ENCODE measurements at places on chromosomes 16 and 17.

- DNase-seq = no peak
These were observed 15.8 kb upstream of the PRM1 start for GRCh38 chr16:11296706-11297491.

DNA sequence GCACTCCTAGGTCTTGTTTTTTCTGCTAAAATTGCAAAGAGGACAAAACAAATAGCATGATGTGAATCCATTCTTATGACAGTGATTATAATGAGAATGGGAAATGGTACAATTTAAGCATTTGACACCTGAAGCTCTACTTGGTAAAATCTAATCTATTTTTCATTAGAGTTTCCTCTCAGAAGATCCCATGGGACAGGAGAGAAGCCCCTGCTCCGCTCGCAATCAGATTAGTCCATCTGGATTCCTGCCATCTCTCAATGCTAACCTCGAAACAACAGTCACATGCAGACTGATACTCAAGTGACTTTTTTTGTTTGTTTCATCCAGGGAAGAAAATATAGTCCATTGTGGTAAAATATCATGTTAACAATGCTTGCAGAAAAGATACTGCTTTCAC lies 107.4 kb upstream of the TOM1L1 start:
- no peak for DNase-seq

DNA sequence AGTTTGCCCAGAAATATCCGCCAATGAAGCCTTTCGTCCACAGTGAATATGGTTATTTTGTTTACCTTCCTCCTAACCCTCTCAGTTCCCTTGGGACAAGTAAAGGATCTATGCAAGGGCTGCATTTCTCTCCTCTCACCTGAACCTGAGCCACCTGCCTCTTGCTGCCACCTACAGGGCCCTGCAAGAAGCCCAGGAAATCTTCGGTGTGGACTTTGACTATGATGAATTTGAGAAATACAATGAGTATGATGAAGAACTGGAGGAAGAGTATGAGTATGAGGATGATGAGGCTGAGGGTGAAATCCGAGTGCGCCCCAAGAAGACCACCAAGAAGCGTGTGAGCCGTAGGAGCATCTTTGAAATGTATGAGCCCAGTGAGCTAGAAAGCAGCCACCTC lies 14.0 kb downstream of the SUPT6H start:
- DNase-seq = no peak

GRCh38 chr17:8753976-8754440 lies 4.3 kb downstream of the SPDYE4 start:
- no peak for DNase-seq

GRCh38 chr16:86379505-86379846 lies 130.9 kb upstream of the FOXF1 start:
- DNase-seq = no peak

- no peak for DNase-seq
These were observed 308.2 kb upstream of the GOT2 start for GRCh38 chr16:59042301-59042700.

DNA sequence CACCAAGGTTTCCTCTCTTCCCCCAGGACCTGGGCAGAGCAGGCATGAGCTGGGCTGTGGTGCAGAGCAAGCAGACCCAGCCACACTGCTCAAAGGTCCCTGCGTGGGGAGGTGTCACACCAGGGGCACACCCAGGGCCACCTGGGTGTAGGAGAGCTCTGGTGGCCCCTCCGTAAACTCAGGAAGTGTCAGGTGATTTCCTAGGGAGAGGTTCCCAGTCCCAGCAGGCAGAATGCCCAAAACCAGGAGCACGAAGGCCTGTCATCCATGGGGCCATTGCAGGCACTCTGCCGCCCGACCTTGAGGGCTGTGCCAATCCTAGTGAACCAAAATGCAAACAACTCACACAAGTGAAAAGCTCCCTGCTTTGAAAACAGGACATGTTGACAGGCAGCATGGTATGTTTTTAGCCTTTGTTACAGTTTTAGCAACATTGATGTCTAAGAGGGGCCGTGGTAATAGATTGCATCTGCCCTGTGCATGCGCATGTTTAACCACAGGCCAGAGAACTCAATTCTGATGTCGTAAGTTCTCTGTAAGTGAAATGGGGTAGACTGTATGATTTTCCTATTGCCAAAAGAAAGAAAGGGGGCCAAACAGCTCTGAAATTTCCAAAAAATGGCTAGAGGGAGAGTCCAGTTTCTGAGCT lies 21.3 kb downstream of the CIBAR2 start:
- no peak for DNase-seq

DNA sequence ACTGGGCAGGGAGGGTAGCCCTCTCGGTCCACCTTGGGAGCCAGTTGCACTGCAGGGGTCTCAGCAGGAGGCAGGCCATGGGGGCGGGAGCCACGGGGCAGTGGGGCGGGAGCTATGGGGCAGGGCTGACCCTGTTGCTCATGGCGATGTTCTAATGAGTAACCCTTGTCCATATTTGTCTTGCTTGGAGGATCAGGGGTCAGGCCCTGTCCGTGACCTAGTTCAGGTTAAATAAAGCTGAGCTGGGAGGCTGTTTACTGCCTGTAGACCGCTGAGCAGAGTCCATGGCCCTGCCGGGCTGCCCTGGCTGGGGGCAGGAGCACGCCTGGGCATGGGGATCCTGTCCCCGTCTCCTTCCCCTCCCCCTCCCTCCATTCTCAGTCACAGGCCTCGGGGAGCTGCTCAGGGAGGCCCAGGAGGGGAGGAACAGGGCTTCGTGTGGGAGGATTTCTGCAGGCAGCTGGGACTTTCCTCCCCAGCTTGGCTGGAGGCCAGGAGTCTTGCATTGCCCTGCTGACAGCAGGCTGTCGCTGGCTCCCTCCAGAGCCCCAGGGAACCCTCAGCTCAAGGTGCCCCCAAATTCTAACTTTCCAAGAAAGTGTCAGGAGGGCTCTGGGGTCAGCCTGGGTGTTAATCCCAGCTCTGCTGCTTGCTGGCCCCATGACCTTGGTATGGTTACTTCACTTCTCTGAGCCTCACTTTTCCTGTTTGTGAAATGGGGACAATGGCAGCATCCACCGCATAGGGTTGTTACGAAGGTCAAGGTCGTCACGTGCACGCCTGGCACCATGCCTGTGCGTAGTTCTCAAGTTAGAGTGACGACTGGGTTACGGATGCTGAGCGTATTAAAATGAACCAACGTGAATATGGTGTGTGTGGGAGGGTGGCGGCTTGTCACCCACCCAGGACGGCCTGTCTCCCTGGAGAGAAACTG lies 6.1 kb upstream of the SERPINF2 start:
- peak; percentile 34 for DNase-seq

DNA sequence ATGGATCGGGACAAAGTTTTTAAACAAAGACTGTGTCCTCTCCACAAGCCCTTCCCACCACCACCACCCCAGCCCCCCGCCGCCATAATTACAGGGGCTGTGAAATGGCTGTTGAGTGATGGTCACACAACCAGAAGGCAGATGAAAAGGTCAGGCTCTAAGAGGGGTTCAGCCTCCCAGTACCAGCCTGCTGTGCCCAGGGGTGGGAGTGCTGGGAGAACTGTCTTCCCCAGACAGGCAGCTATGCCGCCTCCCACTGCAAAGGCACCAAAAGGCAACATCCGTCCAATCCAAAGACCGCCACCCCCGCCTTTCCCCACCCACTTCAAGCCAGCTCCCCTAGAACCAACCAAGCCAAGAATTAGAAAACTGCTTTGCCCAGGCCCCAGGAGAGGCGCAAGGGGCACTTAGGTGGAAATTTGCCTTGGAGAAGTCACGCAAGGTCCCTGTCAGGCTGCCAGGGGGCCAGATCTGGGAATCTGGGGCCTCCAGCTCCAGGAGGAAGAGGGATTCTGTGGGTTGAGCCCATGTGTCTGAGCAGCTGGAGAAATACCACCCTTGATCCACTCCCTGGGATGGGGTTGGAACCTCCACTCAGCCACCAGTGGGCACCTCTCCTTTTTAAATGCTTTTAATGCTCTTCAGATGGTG lies 14.4 kb downstream of the CARHSP1 start:
- no peak for DNase-seq

DNA sequence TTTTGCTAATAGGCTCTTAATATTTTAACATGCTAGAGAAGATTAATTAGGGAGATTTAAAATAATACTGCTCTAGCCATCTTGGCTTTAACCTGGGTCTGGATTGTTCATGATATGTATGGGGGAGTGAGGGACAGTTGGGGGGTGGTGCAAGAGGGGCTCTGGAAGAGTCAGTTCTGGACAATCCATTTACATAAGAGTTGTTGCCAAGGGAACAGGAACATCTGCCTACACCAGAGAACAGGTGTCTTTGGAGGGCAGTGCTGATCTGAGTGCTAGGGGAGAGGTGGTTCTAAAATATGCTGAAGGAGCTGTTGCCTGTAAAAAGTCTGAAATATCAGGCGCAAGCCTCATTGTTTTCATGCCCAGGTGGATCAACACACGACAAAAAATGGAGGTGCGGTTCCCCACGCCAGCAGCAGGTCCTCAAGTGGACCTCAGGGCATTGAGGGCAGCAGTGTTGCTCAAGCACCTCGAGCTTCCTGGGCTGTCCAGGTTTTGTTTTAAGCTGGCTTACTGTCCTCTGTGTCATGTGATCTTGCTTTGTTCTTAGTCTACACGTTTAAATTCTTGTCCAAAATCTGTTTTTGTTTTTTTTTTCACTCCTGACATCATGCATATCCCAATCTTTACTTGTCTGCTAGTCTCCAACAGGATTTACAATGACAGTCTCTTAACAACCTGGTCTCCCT lies 25.4 kb upstream of the WSB1 start:
- DNase-seq = no peak

- no peak for DNase-seq
These were observed 34.6 kb downstream of the DCUN1D3 start for GRCh38 chr16:20865420-20866131.

- no peak for DNase-seq
These were observed 23.0 kb upstream of the ABCC3 start for GRCh38 chr17:50611634-50612033.

DNA sequence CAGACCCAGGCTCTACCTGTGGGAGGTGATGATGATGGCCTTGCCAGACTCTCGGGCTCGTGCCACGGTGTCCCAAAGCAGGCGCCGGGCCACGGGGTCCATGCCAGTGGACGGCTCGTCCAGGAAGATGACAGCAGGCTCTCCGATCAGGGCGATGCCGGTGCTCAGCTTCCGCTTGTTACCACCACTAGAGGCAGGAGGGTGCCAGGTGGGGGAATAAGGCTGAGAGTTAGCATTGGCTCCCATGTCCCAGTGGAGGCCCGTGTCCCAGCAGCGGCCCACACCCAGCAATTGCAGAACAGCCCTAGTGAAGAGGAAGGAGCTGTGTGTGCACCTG lies 10.3 kb upstream of the RNPS1 start:
- no peak for DNase-seq

DNA sequence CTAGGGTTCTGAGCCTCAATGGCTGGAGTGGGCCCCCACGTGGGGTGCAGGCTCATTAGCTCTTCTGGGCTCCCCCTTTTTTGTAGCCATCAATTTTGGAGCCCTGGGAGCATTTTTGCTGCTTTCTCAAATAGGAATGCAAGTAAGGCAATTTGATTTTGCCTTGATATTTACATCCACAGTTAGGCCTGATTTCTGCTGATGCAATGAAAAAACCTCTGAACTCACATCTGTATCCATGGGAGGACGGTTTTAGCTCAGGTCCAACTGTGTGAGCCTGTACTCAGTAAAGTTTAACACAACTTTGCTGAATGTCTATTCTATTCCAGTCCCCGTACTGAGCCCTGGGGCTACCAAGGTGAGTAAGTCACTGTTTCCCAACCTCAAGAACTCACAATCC lies 425.0 kb downstream of the HAPSTR1 start:
- DNase-seq = no peak

- no peak for DNase-seq
These were observed 78.8 kb downstream of the GNAO1 start for GRCh38 chr16:56269811-56270684.

- DNase-seq = no peak
These were observed 52.3 kb downstream of the GRB2 start for GRCh38 chr17:75353176-75353575.

DNA sequence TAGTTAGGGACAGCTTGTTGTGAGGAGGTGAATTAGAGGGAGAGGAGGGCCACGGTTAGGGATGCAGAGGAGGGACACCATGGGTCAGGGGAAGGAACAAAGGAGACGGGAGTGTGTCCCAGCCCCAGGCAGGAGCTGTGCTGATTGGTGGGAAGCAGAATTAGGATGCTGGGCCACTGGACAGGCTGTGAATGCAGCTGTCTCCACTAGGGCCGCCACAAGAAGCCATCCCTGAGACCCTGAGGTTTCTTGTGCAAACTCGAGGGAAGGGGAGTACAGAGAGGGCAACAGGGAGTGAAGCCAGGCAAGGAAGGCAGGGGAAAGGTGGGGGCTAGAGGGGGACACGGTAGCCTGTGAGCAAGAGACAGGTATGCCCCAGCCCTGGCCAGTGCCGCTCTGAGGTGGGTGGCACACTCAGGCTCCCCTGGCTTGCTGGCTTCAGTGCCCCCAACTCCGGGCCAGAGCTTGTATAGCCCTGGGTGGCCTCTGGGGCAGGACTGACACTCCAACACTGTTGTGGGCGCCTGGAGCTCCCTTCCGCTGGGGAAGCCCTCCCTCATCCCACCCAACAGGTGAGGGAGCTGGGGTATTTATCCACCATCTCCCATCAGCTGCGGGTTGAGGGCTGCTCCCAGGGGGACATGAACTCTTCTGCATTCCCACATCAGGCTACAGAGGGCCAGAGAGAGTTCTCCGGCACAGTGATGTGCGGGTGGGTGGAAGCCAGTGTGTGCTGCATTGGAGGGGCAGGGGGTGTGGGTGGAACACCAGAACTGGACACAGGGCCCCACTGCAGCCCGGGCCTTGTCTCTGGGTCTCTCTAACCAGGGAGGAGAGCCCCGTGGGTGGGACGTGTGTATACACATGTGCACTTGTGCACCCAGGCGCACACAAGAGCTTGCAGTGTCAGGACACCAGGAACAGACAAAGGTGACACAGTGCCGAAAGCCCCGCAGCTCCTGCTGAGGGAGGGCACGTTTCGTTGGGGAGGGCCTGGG lies 8.3 kb upstream of the SPPL2C start:
- DNase-seq = no peak

- DNase-seq = no peak
These were observed 26.5 kb downstream of the TMEM98 start for GRCh38 chr17:32954477-32954876.

DNA sequence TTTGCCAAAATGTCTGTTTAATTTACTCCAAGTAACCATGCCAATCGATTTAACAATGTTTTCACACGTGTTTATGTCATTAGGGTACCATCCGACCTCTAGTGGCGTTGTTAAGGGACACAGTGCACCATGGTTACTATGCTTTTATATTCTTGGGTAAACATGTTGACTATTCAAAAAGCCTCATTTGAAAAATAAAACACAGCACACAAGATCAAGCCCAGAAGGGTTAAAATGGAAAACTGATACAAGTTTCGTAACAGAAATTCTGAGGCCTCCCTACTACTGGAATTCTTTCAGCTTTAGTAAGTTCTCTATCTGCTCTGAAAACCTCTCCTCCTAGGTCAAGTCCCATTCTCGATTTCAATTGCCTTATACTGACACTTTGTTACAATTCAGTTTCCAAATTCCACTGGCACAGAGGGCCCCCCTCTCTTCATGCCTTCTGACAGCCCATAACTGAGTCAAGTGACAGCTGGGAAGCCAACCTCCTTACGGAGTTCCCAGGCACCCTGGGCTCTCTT lies 2.1 kb downstream of the CFAP20 start:
- DNase-seq = no peak

- DNase-seq = no peak
These were observed 21.1 kb upstream of the KCNG4 start for GRCh38 chr16:84260766-84261554.
